ENCODE measurements at places on chromosomes 6 and 20. TPM values are rescaled to one million over a fixed set of nuclear protein-coding genes. Genes with fewer than 3 reads are reported as not detected.

- no peak overlapping the region for H3K27ac ChIP-seq
- H3K4me1 ChIP-seq, result no peaks in the 10 kb centered on the region
- no peak for DNase-seq
- H3K4me3 ChIP-seq, result no peak overlapping the region
- no peaks in the 10 kb centered on the region for H3K27me3 ChIP-seq
- no peaks in the 10 kb centered on the region for H3K36me3 ChIP-seq
Observed at GRCh38 chr6:120918137-120918536, 416.1 kb downstream of the TBC1D32 start.

TRIM40 gene
- total RNA-seq, result 0.33 TPM

PIGT gene
- 103 TPM for total RNA-seq

DNA sequence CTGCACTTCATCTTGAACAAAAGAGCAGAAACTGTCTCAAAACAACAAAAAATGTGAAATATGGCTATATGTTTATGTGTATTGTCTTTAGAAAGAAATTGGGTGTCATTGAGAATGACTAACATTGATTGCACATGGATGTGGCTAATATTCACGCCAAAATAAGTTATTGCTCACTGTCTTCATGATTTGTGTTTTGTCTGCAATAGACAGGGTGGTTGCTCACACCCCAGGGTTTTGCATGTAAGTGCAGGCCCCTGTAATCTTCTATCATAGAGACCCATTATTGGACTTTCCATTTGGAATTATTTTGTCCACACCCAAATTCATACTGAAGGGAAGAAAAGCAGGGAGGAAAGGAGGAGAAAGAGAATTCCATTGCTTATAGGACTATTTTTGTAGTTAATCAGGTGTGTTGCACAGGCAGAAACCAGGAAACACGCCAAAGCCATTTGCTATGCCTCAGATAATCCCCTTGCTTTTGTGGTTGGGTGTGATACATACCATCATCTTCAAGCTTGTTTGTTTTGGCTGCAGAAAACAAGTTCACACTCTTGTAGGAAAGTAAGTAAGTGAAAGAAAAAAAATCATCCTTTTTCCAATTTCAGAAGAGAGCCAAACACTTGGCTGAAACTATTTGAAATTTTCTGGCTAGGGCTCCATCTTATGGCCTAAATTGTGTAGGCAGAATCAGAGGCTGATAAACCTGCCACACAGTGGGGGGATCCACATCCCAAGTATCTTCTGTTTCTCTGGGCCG lies 214.1 kb downstream of the COL12A1 start:
- no peaks in the 10 kb centered on the region for H3K36me3 ChIP-seq
- H3K27ac ChIP-seq, result no peak overlapping the region
- DNase-seq, result no peak
- H3K4me3 ChIP-seq, result no peak overlapping the region

- H3K36me3 ChIP-seq, result no peaks in the 10 kb centered on the region
- H3K27ac ChIP-seq, result peak overlapping the region; percentile 73
- H3K4me1 ChIP-seq, result no peaks in the 10 kb centered on the region
- peak overlapping the region; percentile 43 for H3K4me3 ChIP-seq
Observed at GRCh38 chr6:140537834-140538705, 1163.6 kb upstream of the CITED2 start.

DNA sequence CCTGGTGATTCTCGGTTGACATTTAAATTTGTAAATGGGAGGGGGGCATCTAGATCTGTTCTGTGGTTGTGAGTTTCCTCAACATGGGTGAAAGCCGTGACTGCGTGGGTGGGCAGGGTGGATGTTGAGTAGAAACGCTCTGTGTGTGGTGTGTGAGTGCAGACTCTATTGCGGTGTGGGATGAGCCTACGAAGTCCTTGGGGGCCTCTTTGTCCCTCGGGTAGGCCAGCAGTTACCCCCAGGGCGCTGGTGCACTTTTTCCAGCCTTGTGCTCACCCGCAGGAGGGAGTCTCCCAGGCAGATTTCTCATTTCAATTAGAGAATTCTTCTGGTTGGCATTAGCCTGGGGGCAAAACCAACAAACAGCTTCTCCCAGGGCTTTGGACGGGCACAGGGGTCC lies 10.6 kb downstream of the TOX2 start:
- DNase-seq, result no peak
- H3K4me3 ChIP-seq, result no peak overlapping the region
- H3K27me3 ChIP-seq, result peaks cover 26% of the 10 kb centered on the region
- no peak overlapping the region for H3K27ac ChIP-seq

- H3K27me3 ChIP-seq, result no peaks in the 10 kb centered on the region
- no peak overlapping the region for H3K27ac ChIP-seq
- H3K4me1 ChIP-seq, result no peaks in the 10 kb centered on the region
- no peak overlapping the region for H3K4me3 ChIP-seq
- H3K36me3 ChIP-seq, result no peaks in the 10 kb centered on the region
- DNase-seq, result no peak
Observed at GRCh38 chr6:142714951-142715785, 229.8 kb downstream of the HIVEP2 start.

DNA sequence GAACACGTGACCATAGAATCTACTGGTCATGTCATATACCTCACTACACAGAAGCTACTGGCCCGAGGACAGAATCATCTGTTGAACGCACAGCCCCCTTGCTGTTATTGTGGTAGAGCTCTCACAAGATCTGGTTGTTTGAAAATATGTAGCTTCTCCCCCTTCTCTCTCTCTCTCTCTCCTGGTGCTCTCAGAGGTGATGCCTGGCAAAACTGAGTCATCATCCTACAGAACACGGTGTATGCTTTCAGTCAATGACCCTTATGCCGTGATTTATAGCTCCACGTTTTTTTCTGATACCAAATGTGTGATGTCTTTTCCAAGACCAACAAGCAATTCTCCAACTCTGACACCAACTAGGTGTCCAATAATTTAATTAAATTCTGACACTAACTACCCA lies 13.0 kb upstream of the RBM24 start:
- H3K4me1 ChIP-seq, result no peaks in the 10 kb centered on the region
- H3K4me3 ChIP-seq, result no peak overlapping the region
- no peaks in the 10 kb centered on the region for H3K36me3 ChIP-seq

PACSIN1 gene
- total RNA-seq, result not detected

CST1 gene
- total RNA-seq, result not detected

- DNase-seq, result no peak
- H3K4me1 ChIP-seq, result no peaks in the 10 kb centered on the region
- H3K27me3 ChIP-seq, result no peaks in the 10 kb centered on the region
- H3K27ac ChIP-seq, result no peak overlapping the region
Observed at GRCh38 chr6:31131595-31131994, 7.3 kb downstream of the PSORS1C2 start.

- H3K27me3 ChIP-seq, result no peaks in the 10 kb centered on the region
- H3K36me3 ChIP-seq, result no peaks in the 10 kb centered on the region
- peak overlapping the region; percentile 85 for H3K27ac ChIP-seq
Observed at GRCh38 chr6:36028088-36028876, 674 bp downstream of the MAPK14 start.

DNA sequence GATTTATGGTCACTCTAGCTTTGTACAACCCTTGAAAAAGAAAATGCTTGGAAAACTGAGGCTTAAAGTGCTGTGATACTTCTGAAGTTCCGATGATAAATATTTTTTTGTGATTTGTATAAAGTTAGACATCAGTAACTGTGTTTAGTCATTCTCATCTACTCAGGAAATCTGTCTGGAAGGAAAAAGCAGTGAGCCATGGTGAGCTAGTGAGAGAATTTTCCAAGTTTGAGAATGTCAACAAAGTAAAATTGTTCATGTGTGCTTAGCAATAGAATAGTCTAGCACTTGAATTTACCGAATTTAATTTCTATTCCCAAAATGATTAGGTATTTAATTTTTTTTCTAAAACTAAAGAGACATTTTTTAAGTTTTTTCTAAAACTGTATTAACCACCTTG lies 41.3 kb upstream of the PLCB4 start:
- no peak for DNase-seq
- no peaks in the 10 kb centered on the region for H3K27me3 ChIP-seq

MROH8 gene
- total RNA-seq, result 2.8 TPM

GRCh38 chr20:56689852-56690485 lies 60.9 kb downstream of the TFAP2C start:
- H3K27me3 ChIP-seq, result no peaks in the 10 kb centered on the region
- H3K4me3 ChIP-seq, result peak overlapping the region; percentile 28
- H3K4me1 ChIP-seq, result peaks cover 11% of the 10 kb centered on the region
- no peak for DNase-seq
- peak overlapping the region; percentile 84 for H3K27ac ChIP-seq

RIPOR2 gene
- total RNA-seq, result 29.2 TPM

DNA sequence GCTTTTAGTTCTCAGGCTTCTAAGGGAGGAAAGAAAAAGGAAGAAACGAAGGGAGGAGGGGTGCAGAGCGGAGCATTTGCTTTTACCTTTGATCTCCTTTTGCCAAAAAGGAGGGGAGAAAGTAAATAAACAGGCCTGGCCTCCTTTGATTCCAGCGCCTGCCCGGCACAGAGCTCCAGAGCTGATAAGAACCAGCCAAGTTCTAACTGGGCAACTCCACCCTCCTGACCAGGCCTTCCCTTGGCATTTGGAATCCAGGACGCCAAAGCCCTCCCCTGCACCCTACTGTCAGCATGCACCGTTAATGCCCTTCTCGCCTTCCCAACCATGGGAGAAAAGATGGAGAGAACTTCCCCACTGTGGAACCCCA lies 120.8 kb upstream of the PTPN1 start:
- no peaks in the 10 kb centered on the region for H3K27me3 ChIP-seq
- no peaks in the 10 kb centered on the region for H3K36me3 ChIP-seq
- no peak for DNase-seq
- H3K4me3 ChIP-seq, result no peak overlapping the region
- no peak overlapping the region for H3K27ac ChIP-seq
- no peaks in the 10 kb centered on the region for H3K4me1 ChIP-seq

- no peaks in the 10 kb centered on the region for H3K4me1 ChIP-seq
- no peak for DNase-seq
- H3K36me3 ChIP-seq, result no peaks in the 10 kb centered on the region
- H3K27me3 ChIP-seq, result no peaks in the 10 kb centered on the region
- H3K27ac ChIP-seq, result no peak overlapping the region
Observed at GRCh38 chr6:37441651-37442050, 8.6 kb downstream of the CMTR1 start.

- H3K4me1 ChIP-seq, result no peaks in the 10 kb centered on the region
- H3K27me3 ChIP-seq, result no peaks in the 10 kb centered on the region
- peak overlapping the region; percentile 90 for H3K27ac ChIP-seq
- DNase-seq, result no peak
Observed at GRCh38 chr6:87407561-87407900, 241 bp upstream of the CFAP206 start.

HRH3 gene
- total RNA-seq, result not detected

DNA sequence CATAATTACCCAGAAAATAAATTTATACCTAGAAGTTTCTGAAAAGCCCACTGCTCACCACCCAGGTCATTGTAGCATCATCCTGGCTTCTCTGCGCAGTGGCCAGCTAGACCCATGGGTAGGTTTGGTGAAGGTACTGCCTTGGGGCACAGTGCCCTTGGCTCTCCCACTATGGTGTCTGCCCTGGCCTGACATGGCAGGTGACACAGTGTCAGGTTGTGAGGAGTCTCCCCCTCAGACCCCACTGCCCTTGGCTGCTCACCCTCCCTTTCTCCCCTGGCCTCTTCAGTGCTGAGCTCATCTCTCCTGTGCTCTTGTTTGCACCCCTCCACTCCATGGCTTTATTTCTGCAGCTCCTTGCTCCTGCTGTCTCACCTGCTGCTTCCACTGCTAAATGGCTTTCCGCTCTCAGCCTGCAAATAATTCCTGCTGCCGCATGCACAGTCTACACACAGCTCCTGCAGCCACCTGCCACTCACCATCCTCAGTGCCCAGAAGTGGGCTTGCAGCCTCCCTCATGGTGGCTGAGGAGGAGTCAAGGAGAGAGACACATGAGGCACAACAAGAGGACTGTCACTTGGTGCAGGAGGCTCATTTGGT lies 313.4 kb upstream of the MOCS1 start:
- no peak for DNase-seq
- no peak overlapping the region for H3K27ac ChIP-seq
- no peaks in the 10 kb centered on the region for H3K36me3 ChIP-seq
- H3K4me1 ChIP-seq, result no peaks in the 10 kb centered on the region
- no peak overlapping the region for H3K4me3 ChIP-seq
- no peaks in the 10 kb centered on the region for H3K27me3 ChIP-seq

GRCh38 chr20:44703956-44704488 lies 11.1 kb upstream of the CCN5 start:
- H3K4me3 ChIP-seq, result no peak overlapping the region
- H3K36me3 ChIP-seq, result no peaks in the 10 kb centered on the region
- H3K27ac ChIP-seq, result peak overlapping the region; percentile 81
- no peaks in the 10 kb centered on the region for H3K27me3 ChIP-seq

DNA sequence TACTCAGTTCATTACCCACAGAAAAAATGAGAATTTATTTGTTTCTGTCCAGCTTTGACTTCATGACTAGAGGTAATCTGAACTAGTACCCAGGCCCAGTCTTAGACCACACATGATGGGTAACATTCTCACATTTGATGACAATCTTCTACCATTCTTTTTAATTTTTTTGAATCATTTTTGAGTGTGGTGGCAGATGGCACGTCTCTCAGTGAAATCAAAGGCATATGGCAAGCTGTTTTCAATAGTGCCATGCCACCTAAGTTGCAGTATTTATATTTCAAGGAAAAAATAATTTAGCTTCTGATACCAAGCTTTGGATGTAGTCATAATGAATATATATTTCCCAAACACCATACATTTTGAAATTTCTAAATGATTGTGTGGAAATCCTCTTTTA lies 88.8 kb upstream of the HS3ST5 start:
- H3K27ac ChIP-seq, result no peak overlapping the region
- DNase-seq, result no peak
- no peaks in the 10 kb centered on the region for H3K4me1 ChIP-seq
- H3K36me3 ChIP-seq, result no peaks in the 10 kb centered on the region

GRCh38 chr20:63317601-63318291 lies 24.8 kb downstream of the COL20A1 start:
- H3K4me3 ChIP-seq, result no peak overlapping the region
- H3K36me3 ChIP-seq, result no peaks in the 10 kb centered on the region
- H3K27me3 ChIP-seq, result peaks cover 37% of the 10 kb centered on the region
- H3K4me1 ChIP-seq, result no peaks in the 10 kb centered on the region
- H3K27ac ChIP-seq, result no peak overlapping the region

CCM2L gene
- total RNA-seq, result 2.8 TPM

GCNT2 gene
- total RNA-seq, result 22.0 TPM

All from breast epithelium (tissue), 4 donors.